GM23248 (cell line): ENCODE measurements at places on chromosomes 3 and 15. TPM values are rescaled to one million over a fixed set of nuclear protein-coding genes. Genes with fewer than 3 reads are reported as not detected.

GRCh38 chr3:142226474-142226873, 1.1 kb upstream of the GK5 start:
- peak; percentile 43 for DNase-seq

Gene CFAP20DC
- total RNA-seq = 1.9 and 8.2 TPM in 2 replicates

Gene A4GNT
- not detected in 2 replicates for total RNA-seq

DNA sequence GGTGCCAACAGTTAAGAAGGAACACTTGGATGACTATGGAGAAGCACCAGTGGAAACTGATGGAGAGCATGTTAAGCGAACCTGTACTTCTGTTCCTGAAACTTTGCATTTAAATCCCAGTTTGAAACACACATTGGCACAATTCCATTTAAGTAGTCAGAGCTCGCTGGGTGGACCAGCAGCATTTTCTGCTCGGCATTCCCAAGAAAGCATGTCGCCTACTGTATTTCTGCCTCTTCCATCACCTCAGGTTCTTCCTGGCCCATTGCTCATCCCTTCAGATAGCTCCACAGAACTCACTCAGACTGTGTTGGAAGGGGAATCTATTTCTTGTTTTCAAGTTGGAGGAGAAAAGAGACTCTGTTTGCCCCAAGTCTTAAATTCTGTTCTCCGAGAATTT, 3.0 kb downstream of the SKIL start:
- DNase-seq = no peak

GRCh38 chr3:46845860-46846623, 17.2 kb downstream of the MYL3 start:
- DNase-seq = peak; percentile 95

GRCh38 chr3:171384101-171384891, 75.9 kb downstream of the TNIK start:
- no peak for DNase-seq

- peak; percentile 1 for DNase-seq
Observed at GRCh38 chr15:101852356-101852755, 40.4 kb downstream of the OR4F15 start.

- DNase-seq = no peak
Observed at GRCh38 chr3:70963431-70964275, 619.9 kb downstream of the FOXP1 start.

GRCh38 chr3:177426878-177427495, 229.7 kb upstream of the TBL1XR1 start:
- no peak for DNase-seq

- DNase-seq = no peak
Observed at GRCh38 chr3:156149876-156150275, 29.5 kb downstream of the KCNAB1 start.

Gene ZIC4
- 1.6 and 7.0 TPM in 2 replicates for total RNA-seq

GRCh38 chr15:43828061-43828657, 1.4 kb downstream of the WDR76 start:
- DNase-seq = peak; percentile 47

DNA sequence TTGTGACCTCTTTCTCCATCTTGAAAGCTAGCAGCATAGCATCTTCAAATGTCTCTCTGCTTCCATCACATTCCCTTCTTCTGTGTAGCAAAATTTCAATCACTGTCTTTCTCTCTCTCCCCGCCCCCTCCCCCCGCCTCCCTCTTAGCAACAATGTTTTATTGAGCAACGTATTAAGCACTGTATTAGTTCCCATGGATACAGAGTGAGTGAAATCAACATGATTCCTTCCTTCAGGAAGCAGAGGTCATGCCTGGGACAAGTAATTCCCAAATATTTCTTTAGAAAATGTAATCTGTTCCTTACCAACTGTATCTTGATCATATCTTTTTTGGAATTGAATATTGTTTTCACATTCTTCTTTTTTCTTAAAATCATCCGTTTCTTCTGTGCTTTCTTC, 373.7 kb upstream of the NECTIN3 start:
- peak; percentile 47 for DNase-seq

Gene PAQR5
- 3.8 and 4.6 TPM in 2 replicates for total RNA-seq

DNA sequence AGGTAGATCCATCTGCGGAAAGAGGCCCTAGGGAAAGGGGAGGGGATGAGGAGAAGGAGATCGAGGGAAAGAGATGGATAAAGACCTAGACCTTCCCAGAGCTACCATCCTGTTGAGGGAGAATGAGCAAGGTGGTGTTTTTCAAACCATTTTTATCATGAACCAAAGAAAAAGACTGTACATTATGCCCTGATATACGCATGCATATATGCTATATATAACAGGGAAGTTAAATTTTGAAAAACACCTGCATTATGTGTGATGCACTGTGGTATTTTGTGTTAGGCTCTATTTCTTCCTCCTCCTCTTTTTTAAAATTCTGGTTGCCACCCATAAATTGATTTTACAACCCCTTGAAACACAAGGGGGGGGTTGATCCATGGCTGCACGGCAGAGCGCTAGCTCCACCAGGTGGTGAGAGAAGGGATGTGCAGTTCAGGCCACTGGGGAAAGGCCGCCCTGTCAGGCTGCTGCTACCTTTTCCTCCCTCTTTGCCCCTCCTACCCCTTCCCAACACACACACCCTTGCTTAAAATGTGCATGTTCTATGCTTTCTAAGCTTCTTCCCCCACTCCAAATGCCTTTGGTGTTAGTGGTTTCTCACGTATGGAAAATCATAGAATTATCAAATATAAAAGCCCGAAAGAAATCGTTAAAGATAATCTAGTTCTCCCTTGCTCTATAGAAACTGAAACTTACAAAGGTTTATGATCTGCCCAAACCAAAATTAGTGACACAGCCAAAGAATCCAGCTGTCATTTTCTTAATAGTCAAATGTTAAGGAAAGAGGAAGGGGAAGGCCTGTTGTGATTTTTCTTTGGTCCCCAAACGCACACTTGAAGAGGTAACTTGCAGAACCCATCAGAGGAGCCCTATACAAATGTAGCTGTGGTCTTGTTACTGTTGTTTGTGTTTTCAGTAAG, 262.0 kb upstream of the UMPS start:
- peak; percentile 51 for DNase-seq

DNA sequence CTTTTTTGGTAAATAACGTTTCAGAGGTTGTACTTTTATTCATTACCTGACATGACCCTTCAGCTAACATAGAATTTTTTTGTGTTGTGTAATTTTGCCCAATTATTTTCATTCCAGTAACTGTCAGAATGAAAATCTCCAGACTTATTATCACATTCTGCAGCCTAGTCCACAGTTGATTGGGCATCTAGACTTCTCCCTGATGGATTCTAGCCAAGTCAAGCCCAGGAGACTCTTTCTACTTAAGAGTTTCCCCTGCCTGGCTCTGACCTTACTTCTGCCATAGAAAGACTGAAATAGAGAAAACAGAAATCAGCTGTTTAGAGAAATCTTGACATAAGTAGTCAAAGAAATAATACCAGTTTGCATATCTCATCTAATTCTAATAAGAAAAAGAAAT, 82.9 kb upstream of the CDAN1 start:
- no peak for DNase-seq

Gene MUC4
- not detected in 2 replicates for total RNA-seq

DNA sequence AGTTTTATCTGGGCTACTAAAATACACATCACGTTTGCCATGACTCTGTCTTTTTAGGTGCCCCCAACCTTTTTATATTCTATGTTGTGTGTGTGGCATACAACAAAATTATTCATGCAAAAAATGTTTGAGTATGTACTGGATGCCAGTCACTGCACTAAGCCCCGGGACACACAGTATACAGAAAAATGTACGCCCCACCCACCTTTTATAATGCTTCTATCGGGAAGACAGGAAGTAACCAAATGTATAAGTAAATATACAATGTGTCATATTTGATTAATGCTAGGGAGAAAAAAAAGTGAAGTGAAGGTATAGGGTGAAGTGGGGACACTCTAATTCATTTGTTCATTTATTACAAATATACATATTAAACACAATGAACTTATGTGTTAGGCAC, 503.4 kb upstream of the MDFIC2 start:
- no peak for DNase-seq

DNA sequence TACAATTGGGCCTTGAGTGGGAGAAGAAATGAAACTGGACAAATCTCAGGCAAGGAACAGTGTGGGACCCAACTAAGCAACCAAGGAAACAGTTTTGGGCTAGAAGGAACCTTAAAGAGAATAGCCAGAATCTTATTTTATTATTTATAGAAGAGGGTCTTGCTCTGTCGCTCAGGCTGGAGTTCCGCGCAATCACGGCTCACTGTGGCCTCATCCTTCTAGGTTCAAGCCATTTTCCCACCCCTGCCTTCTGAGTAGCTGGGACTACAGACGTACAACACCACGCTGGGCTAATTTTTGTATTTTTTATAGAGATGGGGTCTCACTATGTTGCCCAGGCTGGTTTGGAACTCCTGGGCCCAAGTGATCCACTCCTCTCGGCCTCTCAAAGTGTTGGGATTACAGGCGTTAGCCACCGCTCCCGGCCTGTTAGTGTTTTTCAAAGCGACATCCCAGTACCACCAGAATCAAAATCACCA, 734 bp upstream of the WDR76 start:
- DNase-seq = no peak

GRCh38 chr3:170914690-170915089, 6.3 kb upstream of the EIF5A2 start:
- DNase-seq = peak; percentile 6

Gene MST1
- 6.3 and 6.4 TPM in 2 replicates for total RNA-seq

DNA sequence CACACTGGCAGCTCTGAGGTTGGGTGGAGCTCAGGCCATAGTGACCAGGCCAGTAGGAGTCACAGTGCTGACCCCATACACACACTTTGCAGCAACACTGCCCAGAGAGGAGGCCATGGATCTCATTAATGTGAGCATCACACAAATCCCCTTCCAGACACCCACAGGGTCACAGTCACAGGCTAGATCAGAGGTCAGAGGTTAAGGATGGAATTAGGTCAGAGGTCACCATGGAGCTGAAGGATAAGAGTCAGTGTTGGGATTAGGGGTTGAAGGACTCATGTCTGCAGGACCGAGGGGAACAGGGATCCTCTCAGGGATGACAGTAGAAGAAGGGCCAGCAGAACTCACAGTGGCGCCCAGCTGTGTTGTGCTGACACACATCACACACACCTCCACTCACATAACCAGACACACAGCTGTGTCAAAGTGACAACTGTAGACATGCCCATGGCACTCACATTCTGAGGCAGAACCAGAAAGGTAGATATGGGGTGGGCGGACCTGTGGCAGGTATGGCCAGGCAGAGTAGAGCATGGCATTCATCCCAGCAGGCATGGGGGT, 12.7 kb downstream of the CCDC71 start:
- DNase-seq = no peak

- peak; percentile 14 for DNase-seq
Observed at GRCh38 chr3:5155241-5155640, 32.3 kb upstream of the EDEM1 start.

GRCh38 chr3:57752307-57752706, 3.8 kb upstream of the SLMAP start:
- DNase-seq = peak; percentile 28

DNA sequence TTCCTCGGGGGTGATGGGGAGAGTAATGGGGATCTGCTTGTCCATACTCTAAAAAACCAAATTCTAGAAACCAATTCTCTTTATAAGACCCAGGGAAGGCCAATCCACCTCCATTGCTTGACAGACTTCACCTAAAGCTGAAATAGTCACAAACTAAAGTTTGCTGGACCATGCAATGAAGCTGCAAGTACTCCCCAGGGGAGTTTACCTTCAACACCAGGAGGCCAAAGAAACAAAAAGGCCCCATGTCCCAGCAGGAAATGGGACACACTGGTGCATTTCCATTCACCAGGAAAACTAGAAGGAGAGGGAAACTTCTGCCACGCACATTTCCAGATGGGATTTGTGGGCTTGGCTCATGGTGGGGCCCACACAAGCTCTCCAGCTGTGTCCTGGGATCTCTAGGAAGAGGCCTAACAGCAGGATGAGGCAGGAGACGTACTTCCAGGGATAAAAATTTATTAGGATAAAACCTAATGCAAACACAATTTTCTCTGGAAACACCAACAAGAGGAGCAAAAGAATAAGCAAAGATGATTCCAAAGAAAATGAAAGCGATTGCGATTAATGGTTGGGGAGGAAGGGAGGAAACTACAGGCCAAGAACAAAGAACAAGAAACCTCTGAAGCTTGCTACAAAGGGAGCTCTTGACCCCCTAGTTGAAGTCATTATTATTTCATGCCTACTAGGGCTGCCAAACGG, 238.0 kb upstream of the LRTM1 start:
- no peak for DNase-seq

GRCh38 chr15:50128266-50128665, 9.2 kb upstream of the ATP8B4 start:
- DNase-seq = peak; percentile 12
